ENCODE measurements at places on chromosomes 6 and 20.

GRCh38 chr6:124200661-124201060 is 397.0 kb downstream of the NKAIN2 start:
- no peak for DNase-seq

DNA sequence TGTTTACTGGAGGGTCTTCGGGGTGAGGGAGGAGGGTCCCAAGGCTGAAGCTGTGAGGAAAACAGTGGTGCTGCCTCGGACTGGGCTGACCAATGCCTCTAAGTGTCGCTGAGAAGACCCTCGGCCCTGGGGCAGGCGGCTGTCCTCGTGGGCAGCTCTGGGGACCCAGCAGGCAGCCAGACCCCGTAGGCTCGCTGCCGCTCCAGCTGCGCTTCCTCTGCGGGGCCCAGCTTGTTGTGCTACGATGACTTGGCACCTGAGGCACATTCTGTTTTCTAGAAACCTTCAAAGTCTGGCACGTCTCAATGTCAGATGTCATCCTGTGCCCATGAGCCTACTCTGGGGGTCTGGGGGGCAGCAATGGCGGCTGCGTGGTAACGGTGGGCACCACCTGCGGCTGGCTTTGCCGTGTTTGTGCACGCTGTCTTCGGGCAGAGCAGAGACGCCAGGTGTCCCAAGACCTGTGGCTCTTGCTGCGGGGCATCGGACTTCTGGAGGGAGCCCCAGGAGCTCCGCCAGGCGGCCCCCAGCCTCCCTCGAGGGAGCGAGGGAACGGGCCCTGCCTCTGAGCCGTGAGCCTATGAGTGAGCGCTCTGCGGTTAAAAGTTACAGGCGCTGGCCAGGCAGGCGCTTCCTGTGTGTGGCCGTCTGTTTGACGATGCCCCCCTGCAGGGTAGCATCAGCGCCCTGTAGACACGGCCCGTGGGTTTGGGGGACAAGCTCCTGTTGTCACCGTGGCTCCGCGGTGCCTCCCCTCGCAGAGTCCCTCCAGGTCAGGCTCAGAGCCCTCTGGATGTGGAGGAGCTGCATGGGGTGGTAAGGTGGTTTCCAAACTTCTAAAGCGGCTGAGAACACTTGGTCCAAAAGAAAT is 6.8 kb downstream of the SLC17A9 start:
- DNase-seq = no peak

DNA sequence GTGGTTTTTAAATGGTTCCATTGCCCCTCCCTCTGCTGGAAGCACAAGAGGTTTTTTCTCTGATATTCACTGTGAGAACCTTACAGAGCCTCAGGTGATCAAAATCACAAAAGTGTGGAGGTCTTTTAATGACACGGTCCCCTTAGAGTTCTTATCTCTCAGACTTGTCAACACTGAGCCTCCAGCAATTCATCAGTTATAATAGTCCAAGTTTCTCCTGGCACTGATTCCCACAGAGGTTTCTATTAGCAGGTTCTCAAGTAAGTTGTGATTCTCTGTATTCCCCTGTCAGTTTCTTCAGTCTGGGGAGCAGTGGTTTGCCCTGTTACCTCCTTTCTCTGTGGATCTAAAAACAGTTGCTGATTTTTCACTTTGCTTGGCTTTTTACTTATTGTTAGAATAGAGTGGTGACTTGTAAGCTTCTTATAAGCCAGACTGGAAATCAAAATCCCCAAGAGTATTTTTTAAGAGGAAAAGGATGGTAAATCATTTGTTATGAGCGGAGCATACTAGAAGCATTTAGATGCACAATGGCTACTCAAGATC is 157.4 kb upstream of the BMP5 start:
- DNase-seq = no peak

DNA sequence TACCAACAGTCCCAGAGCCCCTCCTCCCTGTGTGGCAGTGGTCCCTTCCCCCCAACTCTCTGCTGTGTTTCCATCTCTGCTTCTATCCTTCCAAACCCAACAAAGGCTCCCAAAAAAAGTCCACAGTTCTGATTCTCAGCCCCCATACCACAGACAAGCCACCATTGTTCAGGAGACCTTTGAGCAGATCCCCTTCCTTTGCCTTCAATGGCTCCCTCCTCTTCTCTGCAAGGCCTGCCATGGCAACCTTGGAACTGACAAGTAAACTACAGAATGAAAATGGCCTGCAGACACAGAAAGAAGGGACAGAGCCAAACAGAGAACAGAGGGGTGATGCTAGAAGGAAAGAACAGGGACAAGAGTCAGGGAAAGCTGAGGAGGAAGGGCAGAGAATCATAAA is 23.2 kb downstream of the OR2H2 start:
- no peak for DNase-seq

DNA sequence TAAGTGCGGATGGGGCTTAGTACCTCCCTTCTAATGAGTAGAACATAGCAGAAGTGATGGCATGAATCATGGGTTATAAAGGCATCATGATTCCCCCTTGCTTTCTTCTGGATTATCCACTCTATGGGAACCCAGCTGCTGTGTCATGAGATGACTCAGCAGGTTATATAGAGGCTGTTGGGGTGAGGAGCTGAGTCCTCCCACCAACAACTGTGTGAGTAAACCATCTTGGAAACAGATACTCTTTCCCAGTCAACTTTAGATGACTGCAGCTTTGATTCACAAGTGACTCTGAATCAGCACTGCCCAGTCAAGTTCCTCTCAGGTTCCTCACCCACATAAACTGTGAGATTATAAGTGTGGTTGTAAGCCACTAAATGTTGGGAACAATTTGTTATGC is 46.3 kb downstream of the FAM83B start:
- no peak for DNase-seq

GRCh38 chr6:111600588-111601445 is 4.9 kb downstream of the TRAF3IP2 start:
- no peak for DNase-seq

DNA sequence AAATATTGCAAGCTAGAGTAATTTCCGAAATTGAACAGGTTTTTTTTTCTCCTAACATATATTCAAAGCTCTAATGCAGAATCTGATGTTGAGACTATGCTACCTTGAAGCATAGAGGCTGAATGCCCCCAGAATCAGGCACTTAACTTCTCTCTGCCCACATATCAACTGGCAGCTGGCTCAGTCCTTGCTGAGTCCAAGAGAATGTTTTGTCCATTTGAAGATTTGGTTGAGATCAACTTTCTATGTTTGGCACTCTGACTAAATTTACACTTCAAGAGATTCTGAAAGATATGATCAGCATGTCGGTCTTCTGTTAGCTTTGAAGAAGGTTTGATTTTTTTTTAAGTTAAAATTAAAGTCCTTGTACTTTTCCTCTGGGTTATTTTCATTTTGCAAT is 1298.1 kb downstream of the EPHA7 start:
- no peak for DNase-seq
